ENCODE measurements at places on chromosomes 11 and 22. TPM values are rescaled to one million over a fixed set of nuclear protein-coding genes. Genes with fewer than 3 reads are reported as not detected.

GRCh38 chr11:7115780-7116179, 27.0 kb downstream of the RBMXL2 start:
- no peak for DNase-seq
- no peaks in the 10 kb centered on the region for H3K27me3 ChIP-seq
- no peak overlapping the region for H3K4me3 ChIP-seq

DNA sequence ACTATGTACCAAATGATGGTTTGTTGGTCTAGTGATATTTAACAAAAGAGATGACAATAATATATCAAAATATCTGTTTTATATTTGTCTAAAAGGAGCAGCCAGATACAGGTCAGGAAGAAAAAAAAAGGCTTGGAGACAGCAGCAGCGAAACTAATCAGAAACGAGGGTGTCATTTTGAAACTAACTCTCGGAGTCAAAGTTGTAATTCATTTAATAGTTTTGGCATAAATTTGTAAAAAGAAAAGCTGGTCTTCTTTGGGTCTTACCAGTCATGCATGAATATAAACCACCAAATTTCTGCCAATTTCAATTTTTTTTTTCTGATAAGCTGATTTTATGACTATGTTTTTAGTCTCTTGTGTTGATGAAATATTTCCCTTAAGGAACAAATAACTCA, 25.5 kb downstream of the NPAT start:
- no peaks in the 10 kb centered on the region for H3K36me3 ChIP-seq
- H3K27me3 ChIP-seq: no peaks in the 10 kb centered on the region
- no peak overlapping the region for H3K27ac ChIP-seq

DNA sequence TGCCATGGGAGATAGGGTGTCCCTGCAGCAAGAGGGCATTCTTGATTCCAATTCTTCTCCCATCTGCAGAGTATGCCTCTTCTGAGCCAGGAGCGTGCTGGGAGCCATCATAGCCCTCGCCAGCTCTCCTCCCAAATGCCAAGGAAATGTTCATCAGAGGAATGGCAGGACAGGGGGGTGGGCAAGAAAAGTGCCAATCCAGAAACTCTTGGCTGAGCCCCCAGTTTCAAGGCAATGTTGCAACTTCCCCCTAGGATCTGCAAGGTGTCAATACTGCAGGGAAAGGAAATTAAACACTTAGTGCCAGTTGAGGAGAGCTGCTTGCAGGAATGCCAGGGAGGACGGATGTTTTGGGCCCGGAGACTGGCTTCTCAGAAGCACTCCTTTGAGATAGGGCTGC, 94.8 kb upstream of the PRDM11 start:
- no peaks in the 10 kb centered on the region for H3K36me3 ChIP-seq
- H3K27ac ChIP-seq: no peak overlapping the region
- no peaks in the 10 kb centered on the region for H3K27me3 ChIP-seq
- H3K4me3 ChIP-seq: no peak overlapping the region
- no peak for DNase-seq
- H3K4me1 ChIP-seq: peaks cover 27% of the 10 kb centered on the region

DNA sequence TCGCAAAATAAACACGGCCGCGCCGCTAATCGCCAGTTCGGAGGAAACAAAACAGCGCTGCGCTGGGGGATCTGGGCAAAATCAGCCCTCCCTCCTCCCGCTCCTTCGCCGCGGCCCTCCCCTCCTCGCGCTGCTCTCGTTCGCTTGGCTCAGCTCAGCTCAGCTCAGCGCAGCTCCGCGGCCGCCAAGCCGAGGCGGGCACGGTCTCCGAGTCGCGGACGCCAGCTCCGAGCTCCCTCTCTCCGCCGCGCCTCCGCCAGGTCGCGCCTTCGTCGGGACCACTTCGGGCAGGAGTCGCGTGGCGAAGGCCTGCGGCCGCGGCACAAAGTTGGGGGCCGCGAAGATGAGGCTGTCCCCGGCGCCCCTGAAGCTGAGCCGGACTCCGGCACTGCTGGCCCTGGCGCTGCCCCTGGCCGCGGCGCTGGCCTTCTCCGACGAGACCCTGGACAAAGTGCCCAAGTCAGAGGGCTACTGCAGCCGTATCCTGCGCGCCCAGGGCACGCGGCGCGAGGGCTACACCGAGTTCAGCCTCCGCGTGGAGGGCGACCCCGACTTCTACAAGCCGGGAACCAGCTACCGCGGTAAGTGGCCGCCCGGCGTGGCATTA, at the start of gene SPON1:
Gene SPON1 (plus strand): TSS at position 162 of the 607 bp plus-strand sequence. CDS start 182 bp downstream, at position 344.
- peak within 1 kb of the TSS; percentile 50 for H3K4me3 ChIP-seq
- H3K27me3 ChIP-seq: peaks cover 4% of the 10 kb centered on the region
- DNase-seq: no peak
- H3K36me3 ChIP-seq: no peaks in the 10 kb centered on the region
- H3K4me1 ChIP-seq: no peaks in the 10 kb centered on the region

DNA sequence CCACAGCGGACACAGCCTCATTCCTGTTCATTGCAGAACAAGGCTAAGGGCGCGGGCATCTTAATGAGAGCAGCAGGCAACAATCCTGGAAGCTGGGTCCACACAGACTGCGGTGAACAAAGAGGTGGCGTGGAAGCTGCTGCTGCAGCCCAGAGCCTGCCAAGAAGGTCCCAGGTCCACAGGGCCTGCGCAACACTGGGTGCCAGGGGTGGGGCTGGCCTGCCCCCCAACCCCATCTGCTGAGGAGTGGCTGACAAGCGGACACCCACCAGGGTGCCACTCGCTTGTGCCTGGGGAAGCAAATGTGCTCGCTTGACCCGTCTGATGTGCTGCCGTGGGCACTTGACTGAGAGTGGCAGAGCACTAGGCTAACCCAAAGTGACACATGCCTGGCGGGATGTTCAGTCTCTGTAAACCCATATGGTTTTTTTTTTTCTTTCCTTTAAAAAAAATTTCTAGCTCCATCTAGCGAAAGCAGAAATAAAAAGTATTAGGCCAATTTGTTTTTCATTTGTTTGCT, 83.2 kb upstream of the PITPNB start:
- H3K27ac ChIP-seq: no peak overlapping the region
- peaks cover 32% of the 10 kb centered on the region for H3K36me3 ChIP-seq
- H3K27me3 ChIP-seq: no peaks in the 10 kb centered on the region
- no peak for DNase-seq
- H3K4me1 ChIP-seq: no peaks in the 10 kb centered on the region
- H3K4me3 ChIP-seq: no peak overlapping the region

The TSKU gene
- total RNA-seq: 3.6 TPM
